NCI-H510A treated with DMSO at 0.1 percent for 48 hours (cell line): ENCODE measurements at places on chromosomes 5 and 9.

- no peak for DNase-seq
These were observed 222.9 kb downstream of the KIAA0825 start for GRCh38 chr5:94395468-94395867.

GRCh38 chr5:3595006-3595961 is at the start of gene IRX1:
TSS of gene IRX1 (plus strand) at chr5:3595832. CDS start at chr5:3596106, 274 bp downstream.
- no peak for DNase-seq

GRCh38 chr5:14267166-14267838 is 124.2 kb downstream of the TRIO start:
- DNase-seq: no peak

GRCh38 chr9:16090907-16091629 is 538.2 kb downstream of the CCDC171 start:
- DNase-seq: no peak

DNA sequence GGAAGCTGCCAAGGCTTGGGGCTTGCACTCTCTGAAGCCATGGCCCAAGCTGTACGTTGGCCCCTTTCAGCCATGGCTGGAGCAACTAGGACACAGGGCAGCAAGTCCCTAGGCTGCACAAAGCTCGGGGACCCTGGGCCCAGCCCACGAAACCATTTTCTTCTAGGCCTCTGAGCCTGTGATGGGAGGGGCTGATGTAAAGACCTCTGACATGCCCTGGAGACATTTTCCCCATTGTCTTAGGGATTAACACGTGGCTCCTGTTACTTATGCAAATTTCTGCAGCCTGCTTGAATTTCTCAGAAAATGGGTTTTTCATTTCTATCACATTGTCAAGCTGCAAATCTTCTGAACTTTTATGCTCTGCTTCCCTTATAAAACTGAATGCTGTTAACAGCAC is 83.0 kb upstream of the DAP start:
- DNase-seq: no peak

GRCh38 chr9:14903040-14903439 is 7.2 kb downstream of the FREM1 start:
- no peak for DNase-seq

DNA sequence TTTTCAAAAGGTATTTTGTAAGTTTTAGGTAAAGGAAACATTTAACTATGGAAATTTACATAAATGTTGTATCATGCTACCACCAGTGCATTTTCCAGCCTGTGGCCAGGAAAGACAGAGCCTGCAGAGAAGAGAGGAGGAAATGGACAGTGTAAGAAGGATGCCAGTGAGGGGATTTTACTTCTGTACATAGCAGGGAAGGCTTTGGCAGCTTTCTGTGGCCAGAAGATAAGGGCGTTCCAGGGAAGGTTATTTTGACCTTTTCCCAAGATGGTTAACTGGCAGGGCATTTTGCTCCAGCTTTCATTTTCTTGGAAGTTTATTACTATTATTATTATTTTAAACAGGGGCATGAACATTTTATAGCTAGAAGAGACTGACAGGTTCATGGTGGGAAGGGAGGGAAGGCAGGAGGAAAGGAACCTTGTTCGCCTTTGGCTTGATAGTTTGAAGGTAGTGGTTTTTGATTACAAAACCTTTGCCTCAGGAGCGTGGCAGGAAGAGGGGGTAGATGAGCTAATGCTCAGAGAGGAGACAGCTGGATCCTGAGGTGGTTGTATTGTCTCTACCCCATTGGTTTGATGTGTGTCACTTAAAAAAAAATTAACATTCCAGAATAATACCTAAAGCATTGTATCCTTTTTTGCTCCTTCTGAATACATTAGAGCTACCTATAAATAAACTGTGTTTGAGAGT is 4.1 kb downstream of the ISOC1 start:
- DNase-seq: no peak

DNA sequence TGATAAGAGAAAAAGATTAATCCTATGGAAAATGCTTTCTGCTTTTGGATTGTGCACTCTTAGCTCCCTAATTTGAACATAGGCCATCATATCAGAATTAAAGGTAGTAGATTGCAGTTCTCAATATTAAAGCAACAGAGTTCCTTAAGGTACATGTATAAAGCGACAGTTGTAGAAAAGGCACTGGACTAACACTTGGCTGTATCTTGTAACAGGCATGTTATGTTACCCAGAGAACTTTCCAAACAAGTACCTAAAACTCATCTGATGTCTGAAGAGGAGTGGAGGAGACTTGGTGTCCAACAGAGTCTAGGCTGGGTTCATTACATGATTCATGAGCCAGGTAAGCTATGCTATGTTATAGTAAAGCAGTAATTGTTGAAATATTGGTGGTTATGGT is 3.3 kb upstream of the SECISBP2 start:
- DNase-seq: peak; percentile 4

GRCh38 chr9:93945400-93946337 is 9.5 kb downstream of the BARX1 start:
- no peak for DNase-seq

GRCh38 chr5:84425365-84425881 is 40.7 kb upstream of the EDIL3 start:
- DNase-seq: no peak
